ENCODE measurements at places on chromosomes 5 and 9. TPM values are rescaled to one million over a fixed set of nuclear protein-coding genes. Genes with fewer than 3 reads are reported as not detected.

- no peak for DNase-seq
Observed at GRCh38 chr9:130894546-130894945, 2.1 kb downstream of the QRFP start.

- DNase-seq, result peak; percentile 89
Observed at GRCh38 chr5:168295574-168296201, 4.2 kb downstream of the WWC1 start.

DNA sequence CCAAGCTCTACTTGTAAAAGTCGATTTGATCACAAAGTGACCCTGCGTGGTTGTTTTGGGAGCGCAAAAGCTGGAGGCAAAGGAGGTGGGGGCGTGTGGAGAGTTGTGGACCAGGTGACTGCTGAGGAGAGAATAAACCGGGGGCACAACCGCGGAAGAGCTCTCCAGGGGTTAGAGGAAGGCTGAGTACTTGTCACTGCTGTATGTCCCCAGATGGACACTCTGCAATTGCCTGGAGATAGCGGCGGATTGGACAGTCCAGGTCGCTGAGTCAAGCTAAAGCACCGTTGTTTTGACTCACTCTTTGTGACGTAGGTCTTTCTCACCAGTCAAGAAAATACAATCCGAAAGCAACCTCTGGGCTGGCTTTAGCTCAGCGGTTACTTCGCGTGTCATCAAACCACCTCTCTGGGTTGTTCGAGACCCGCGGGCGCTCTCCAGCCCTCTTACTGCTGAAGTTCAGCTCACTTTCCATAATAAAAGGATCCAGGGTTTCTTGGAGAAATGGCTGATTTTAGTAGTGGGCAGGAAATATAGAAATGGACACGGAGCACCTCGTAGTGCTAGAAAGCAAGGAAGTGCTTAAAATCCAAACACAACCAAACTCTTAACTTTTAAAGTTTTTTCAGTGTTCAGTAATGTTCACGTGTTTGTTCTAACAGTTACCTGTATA lies 25.7 kb downstream of the ZMAT2 start:
- DNase-seq, result peak; percentile 88

DNA sequence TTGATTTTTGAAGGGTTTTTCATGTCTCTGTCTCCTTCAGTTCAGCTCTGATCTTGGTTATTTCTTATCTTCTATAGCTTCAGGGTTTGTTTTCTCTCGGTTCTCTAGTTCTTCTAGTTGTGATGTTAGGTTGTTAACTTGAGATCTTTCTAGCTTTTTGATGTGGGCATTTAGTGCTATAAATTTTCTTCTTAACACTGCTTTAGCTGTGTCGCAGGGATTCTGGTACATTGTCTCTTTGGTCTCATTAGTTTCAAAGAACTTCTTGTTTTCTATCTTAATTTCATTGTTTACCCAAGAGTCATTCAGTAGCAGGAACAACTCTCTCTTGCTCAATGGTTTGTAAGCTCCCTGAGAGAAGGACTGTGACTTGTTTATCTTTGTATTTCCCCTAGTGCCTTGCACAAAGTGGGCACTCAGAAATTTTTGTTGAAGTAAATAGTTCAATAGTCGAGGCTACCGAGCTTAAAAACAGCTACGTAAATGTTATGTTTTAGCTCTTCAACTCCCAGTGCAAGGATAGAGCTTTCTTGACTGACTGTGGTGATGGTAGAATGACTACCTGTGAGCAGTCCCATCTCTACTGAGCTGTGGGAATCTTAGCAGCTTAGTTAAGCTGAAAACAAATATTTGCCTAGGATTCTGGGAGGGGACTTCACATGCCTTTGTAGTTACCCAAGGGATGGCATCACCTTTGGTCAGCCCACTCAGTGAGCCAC lies 225.8 kb upstream of the ELL2 start:
- no peak for DNase-seq

DNA sequence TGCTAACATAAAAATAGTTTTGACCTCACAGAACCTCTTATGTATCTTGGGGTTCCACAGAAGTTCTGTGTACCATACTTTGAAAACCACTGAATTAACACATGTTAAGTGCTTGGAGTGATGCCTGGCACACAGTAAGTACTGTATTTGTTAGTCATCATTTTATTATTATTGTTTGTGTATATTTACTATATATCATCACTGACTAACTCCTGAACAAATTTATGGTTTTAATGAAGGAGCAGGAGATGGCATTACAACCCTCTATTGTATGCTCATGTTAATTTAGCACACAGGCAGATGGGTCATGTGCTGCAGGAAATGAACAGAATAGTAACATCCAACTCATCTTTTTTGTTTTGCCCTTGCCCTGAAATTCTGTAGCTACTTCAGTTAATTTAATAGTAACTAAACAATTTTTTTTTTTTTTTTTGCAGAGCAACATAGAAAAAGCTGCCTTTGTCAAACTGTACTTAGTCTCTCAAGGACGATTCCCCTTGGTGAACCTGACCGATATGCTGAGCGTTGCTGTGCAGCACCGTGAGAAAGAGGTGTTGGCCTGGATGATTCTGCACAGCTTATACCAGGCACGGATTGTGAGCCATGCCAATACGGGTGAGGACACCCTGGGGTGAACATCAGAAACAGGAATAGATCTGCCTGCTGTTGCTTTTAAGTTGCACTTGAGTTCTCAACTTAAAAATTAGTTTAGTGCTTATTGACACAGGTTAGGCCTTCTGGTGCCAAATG lies 45.4 kb downstream of the HACD4 start:
- no peak for DNase-seq

Gene HSD17B3
- total RNA-seq, result not detected

Measured in neural progenitor cell (in vitro differentiated cells).